ENCODE measurements at places on chromosomes 1 and 21. TPM values are rescaled to one million over a fixed set of nuclear protein-coding genes. Genes with fewer than 3 reads are reported as not detected.

TTC39A gene
- total RNA-seq: 20.3 TPM

TMEM51 gene
- 25.2 TPM for total RNA-seq

MTARC1 gene
- not detected for total RNA-seq

SLC22A15 gene
- total RNA-seq: not detected

ELAPOR1 gene
- total RNA-seq: not detected

GPR157 gene
- total RNA-seq: 6.9 TPM

OR14I1 gene
- not detected for total RNA-seq

AMY1B gene
- total RNA-seq: not detected

RXFP4 gene
- total RNA-seq: not detected

OR2L5 gene
- total RNA-seq: not detected

RGS13 gene
- total RNA-seq: not detected

OR2L2 gene
- not detected for total RNA-seq

SPRR2E gene
- total RNA-seq: not detected

FCAMR gene
- total RNA-seq: not detected

SLC16A4 gene
- total RNA-seq: 0.85 TPM

LCE1C gene
- not detected for total RNA-seq

TTC3 gene
- total RNA-seq: 61.5 TPM

RNU1-4 gene
- total RNA-seq: not detected

RUNX3 gene
- total RNA-seq: not detected

LCE3E gene
- not detected for total RNA-seq

RGS2 gene
- total RNA-seq: 27.8 TPM

LYPD8 gene
- total RNA-seq: not detected

KLHL21 gene
- 44.3 TPM for total RNA-seq

ACTL8 gene
- total RNA-seq: 2.4 TPM

HNRNPR gene
- 193 TPM for total RNA-seq

WNT9A gene
- total RNA-seq: 1.2 TPM

CLCA1 gene
- not detected for total RNA-seq

RHD gene
- total RNA-seq: not detected

ZNF695 gene
- 38.0 TPM for total RNA-seq

TADA1 gene
- total RNA-seq: 25.7 TPM

PHLDA3 gene
- 462 TPM for total RNA-seq

STRIP1 gene
- 28.1 TPM for total RNA-seq

PLEKHN1 gene
- 5.5 TPM for total RNA-seq

Data from G401 (cell line).